ENCODE measurements at places on chromosomes 16 and 17.

- no peak for DNase-seq
Observed at GRCh38 chr17:56624309-56624708, 30.8 kb downstream of the NOG start.

- DNase-seq: no peak
Observed at GRCh38 chr17:27408891-27409290, 47.4 kb upstream of the KSR1 start.

GRCh38 chr17:67601897-67602296 lies 115.8 kb upstream of the NOL11 start:
- no peak for DNase-seq

DNA sequence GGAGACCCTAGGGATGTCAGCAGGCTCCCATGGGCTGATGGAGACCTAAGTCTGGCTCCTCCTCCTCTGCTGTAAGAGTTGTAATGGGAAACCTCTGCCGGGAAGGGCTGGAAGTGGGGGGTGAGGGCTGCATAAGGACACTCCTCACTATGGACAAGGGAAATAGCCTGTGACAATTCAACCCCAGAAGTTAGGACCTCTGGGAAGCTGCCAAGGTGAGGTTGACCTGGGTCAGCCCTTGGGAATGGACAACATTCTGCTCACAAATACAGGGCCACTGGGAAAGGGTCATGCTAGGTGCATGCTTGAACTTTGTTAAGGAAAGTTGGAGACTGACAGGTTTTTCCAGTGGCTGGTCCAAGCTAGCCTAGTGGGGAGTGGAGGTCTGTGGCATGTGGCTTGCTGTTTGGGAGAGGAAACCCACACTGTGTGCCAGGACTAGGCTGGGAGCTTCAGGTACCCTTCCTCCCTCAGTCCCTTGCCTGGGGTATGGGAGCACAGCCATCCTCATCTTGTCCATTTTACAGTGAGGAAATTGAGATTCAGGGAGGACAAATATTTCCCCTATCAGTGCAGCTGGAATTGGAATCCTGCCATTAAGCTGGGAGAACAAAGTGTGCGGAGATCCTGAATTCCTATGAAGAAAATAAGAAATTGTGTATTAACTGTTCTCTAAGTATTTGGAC lies 190.4 kb downstream of the SALL1 start:
- no peak for DNase-seq
